Bronchial smooth muscle cell (primary cell): ENCODE measurements at places on chromosomes 2 and 18. TPM values are rescaled to one million over a fixed set of nuclear protein-coding genes. Genes with fewer than 3 reads are reported as not detected.

Gene RAPH1
- total RNA-seq, result 7.4 and 15.6 TPM in 2 replicates

Gene NYAP2
- not detected in 2 replicates for total RNA-seq

Gene CASP10
- 4.7 and 4.8 TPM in 2 replicates for total RNA-seq

Gene MALL
- 13.4 and 45.7 TPM in 2 replicates for total RNA-seq

Gene ACMSD
- not detected in 2 replicates for total RNA-seq
